ENCODE measurements at places on chromosomes 12 and 14. TPM values are rescaled to one million over a fixed set of nuclear protein-coding genes. Genes with fewer than 3 reads are reported as not detected.

DNA sequence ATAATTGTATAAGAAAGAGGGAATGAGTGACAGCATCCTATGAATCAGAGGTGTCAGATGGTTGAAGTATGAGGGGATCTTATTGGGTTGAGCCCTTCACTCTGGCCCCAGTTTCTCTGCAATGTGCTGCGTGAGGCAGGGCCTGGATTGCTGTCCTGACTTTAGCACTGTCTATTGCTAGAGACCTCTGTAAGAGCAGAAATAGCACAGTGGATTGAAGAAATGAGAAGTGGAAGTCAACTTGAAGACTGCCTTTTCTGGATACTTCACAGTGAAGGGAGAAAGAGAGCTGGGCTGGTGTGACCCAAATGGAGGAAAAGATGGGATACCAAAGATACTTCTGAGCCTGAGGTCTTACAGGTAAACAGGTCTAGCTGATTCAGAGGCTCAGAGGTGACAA, 5.8 kb downstream of the ASCL4 start:
- DNase-seq = no peak

DNA sequence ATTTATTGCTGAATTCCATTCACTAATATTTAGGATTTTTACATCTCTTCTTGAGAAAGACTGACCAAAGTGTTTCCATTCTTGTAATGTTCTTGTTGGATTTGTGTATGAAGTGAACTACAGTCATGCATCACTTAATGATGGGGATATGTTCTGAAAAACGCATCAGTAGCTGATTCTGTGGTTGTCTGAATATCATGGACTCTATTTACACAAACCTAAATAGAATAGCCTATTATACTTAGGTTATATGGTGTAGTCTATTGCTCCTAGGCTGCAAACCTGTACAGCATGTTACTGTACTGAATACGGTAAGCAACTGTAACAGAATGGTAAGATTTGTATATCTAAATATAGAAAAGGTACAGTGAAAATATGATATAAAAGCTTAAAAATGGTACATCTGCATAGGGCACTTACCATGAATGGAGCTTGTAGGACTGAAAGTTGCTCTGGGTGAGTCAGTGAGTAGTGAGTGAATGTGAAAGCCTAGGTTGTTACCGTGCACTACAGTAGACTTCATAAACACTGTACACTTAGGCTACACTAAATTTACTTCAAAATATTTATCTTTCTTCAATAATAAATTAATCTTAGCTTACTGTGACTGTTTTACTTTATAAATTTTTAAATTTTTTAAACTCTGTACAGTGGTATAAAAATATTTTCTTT, 27.6 kb upstream of the P2RX4 start:
- no peak for DNase-seq

The CPNE6 gene
- 0.44 TPM for total RNA-seq

DNA sequence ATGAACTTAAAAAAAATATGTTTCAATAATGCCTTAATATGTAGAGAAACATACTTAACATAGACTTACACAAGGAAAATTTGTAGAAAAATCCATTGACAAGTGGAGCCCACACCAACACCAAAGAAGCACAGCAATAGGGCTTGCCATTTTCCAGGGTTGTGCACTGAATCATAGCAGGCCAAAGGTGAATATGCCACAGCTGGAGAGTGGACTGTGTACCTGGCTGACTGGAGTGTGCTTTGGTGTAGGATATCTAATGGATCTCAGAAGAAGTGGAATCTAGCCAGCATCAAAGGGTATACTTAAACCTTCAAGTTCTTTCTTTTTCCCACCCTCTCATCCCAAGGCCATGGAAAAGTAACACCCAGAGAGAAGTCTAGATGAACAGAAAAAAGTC, 4.8 kb downstream of the RPL10L start:
- no peak for DNase-seq

The FOXJ2 gene
- total RNA-seq = 8.3 TPM

- DNase-seq = no peak
Measured at GRCh38 chr14:53458368-53458814, 305.3 kb upstream of the DDHD1 start.

GRCh38 chr12:50991291-50991690, 34.9 kb downstream of the SLC11A2 start:
- no peak for DNase-seq

The CLEC1B gene
- total RNA-seq = not detected

The LRP1-AS gene
- total RNA-seq = not detected

DNA sequence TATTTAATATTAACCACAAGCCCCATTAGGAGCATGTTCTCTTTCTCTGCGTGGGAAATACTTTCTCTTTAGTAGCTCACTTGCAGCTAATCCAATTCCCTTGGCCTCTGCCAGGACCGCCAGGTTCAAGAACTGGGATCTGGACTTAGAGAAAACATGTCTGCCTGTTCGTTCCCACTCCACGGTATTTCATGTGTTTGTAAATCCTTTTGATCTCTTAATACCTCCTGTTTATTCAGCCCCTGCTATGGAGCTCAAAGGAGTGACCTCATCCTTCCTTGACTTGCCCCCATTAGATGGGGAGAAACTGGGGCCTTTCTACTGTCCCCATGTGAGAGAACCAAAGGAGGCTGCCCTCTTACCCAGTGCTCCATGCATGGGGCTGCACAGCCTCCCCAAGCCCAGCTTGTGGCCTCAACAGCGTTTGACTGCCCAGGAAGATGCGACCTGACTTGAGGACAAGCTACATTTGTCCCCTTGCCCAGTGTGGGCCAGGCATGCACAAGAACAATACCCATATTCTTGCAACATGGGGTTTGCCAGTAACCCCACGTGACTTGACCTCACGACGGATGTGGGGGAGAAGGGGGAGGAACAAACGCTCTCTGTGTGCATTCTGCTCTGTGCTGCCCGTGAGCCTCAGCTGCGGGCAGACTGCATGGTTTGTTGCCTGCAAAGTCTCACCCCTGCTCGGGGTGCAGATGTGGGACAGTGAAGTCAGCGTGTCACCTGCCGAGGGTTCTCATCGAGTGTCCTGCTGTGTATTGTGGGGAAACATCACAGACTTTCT, 30.3 kb downstream of the CD9 start:
- DNase-seq = no peak

- no peak for DNase-seq
Measured at GRCh38 chr12:88559772-88560171, 20.5 kb downstream of the KITLG start.

The ACSM4 gene
- total RNA-seq = not detected
